ENCODE measurements at places on chromosomes 13 and 19. TPM values are rescaled to one million over a fixed set of nuclear protein-coding genes. Genes with fewer than 3 reads are reported as not detected.

DNA sequence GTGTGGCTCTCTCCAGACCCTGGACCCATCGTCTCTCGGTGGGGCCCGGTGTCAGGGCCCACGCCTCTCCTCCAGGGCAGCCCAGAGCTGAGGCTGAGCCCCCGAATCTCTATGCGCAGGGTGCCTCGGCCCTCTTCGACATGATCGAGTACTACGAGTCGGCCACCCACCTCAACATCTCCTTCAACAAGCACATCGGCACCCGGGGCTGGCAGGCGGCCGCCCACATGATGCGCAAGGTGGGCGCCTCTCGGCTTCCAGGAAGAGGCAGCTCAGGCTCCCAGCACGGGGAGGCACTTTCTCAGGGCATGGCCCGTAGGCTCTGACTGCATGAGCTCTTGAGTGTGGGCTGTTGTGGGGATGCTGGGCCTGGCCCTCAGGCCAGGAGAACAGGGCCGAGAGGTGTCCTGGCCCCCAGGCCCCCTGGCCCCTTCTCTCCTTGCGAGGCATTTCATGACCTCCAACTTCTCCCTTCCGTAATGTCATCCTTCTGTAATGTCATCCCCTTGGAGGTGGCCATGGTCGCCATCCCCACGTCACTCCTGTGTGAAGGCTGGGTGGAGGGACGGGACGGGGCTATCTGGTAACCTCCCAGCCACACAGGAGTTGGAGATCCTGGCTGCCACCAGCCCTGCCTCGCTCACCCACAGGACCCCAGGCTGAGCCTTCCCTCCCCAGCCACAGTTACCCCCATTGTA lies 19.4 kb downstream of the NKPD1 start:
- H3K4me3 ChIP-seq = no peak overlapping the region
- no peaks in the 10 kb centered on the region for H3K4me1 ChIP-seq
- peaks cover 13% of the 10 kb centered on the region for H3K36me3 ChIP-seq
- no peaks in the 10 kb centered on the region for H3K27me3 ChIP-seq
- no peak overlapping the region for H3K27ac ChIP-seq

DNA sequence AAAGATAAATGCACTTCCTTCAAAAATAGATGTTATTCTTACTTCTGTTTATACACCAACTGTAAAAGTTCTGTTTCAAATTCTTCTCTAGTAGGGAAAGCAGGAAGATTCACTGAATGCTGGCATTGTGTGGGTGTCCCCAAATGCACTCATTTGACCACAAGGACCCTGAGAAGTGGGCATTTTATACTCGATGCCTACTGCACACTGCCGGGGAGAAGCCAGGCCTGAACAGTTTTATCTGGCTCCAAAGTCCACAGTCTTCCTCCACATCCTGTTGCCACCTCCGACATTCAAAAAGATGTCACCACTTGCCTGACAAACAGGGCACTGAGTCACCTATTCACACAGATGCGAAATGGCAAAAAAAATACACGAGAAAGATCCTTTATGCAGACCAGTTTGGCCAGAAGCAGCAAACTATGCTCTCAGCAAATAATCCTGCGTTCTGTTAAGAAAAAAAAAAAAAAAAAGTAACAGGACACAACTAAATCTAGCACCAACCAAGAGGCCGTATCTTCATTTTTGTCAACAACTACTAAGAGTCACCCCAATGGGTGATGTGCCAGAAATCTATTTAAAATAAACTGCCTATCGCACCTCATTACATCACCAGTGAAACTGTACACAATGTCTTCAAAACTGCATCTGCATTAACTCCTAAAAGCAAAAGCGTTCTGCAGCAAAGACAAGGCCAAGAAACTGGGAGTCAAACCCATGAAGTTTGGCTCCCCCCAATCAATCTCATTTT lies 6.2 kb downstream of the ZC3H4 start:
- peak overlapping the region; percentile 100 for H3K27ac ChIP-seq
- peaks cover 30% of the 10 kb centered on the region for H3K4me1 ChIP-seq
- H3K4me3 ChIP-seq = no peak overlapping the region
- no peak for DNase-seq
- no peaks in the 10 kb centered on the region for H3K27me3 ChIP-seq

DNA sequence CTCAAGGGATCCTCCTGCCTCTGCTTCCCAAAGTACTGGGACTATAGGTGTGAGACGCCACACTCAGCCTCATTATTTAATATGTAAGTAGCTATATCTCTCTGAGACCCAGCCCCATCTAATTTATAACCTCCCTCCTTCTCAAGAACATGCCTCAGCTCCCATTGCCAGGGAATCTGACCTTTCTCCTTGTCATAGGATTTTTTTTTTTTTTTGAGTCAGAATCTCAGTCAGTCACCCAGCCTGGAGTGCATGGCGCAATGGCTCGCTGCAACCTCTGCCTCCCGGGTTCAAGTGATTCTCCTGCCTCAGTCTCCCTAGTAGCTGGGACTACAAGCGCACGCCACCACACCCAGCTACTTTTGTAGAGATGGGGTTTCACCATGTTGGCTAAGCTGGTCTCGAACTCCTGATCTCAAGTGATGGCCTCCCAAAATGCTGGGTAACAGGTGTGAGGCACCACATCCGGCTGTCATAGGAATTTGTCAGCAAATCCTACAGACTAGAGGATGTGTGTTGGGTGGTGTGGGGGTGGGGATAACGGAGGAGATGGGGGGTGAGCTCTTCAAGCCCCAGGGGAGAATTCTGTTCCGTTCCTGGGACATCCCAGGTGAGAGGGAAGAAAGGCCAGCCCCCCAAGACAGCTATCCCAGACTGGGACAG lies 5.1 kb upstream of the EPS8L1 start:
- H3K27me3 ChIP-seq = peaks cover 20% of the 10 kb centered on the region
- no peak overlapping the region for H3K4me3 ChIP-seq
- H3K4me1 ChIP-seq = peaks cover 5% of the 10 kb centered on the region
- H3K27ac ChIP-seq = no peak overlapping the region
- no peaks in the 10 kb centered on the region for H3K36me3 ChIP-seq

- no peaks in the 10 kb centered on the region for H3K27me3 ChIP-seq
- H3K4me1 ChIP-seq = peaks cover 12% of the 10 kb centered on the region
- DNase-seq = no peak
- no peak overlapping the region for H3K27ac ChIP-seq
- H3K4me3 ChIP-seq = no peak overlapping the region
These were observed 36.7 kb downstream of the TMEM161A start for GRCh38 chr19:19101540-19101939.

GRCh38 chr13:77386880-77387606 lies 60.1 kb upstream of the MYCBP2 start:
- no peaks in the 10 kb centered on the region for H3K4me1 ChIP-seq
- no peaks in the 10 kb centered on the region for H3K27me3 ChIP-seq
- H3K36me3 ChIP-seq = no peaks in the 10 kb centered on the region
- H3K4me3 ChIP-seq = no peak overlapping the region

- H3K4me1 ChIP-seq = peaks cover 43% of the 10 kb centered on the region
- peak overlapping the region; percentile 63 for H3K27ac ChIP-seq
- H3K4me3 ChIP-seq = no peak overlapping the region
- H3K36me3 ChIP-seq = peaks cover 5% of the 10 kb centered on the region
- no peak for DNase-seq
- H3K27me3 ChIP-seq = no peaks in the 10 kb centered on the region
These were observed 4.9 kb upstream of the ZC3H13 start for GRCh38 chr13:46057256-46058015.

DNA sequence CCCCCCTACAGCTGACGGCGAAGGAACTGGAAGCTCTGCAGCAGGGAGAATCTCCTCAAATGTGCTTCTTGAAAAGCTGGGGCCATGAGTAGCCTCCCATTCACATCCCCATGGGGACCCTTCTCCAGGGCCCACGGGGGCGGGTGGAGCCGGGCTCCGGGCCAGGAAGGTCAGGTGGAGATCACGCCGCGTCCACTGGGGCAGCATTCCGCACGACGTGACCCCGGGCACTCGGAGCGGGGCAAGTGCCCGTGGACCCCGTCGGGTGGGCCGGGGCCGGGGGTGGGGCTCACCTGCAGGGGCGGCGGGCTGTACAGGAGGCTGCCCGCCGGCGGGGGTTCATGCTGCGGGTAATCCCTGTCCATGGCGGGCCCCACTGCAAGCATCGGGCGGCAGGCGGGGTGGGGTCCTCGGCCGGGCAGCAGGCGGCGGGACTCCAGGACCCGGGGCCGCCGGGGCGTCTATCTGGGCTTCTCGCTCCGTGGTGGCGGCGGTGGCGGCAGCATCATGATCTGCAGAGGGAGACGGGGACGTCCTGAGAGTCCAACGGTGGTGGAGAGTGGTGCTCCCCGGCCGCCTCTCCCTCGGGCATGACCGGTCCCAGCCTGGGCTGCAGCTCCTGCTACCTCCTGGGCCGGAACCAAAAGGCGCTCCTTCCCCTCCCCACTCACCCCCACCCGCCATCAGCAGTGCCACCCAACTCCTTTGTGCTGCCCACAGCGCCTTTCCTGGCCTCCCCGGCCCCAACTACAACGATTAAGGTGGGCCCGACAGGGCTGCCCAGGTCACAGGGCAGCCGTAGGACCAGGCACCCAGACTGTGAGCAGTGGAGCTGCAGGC lies 20.0 kb downstream of the SBNO2 start:
- H3K36me3 ChIP-seq = no peaks in the 10 kb centered on the region
- H3K4me3 ChIP-seq = no peak overlapping the region
- peak overlapping the region; percentile 25 for H3K27ac ChIP-seq
- H3K27me3 ChIP-seq = no peaks in the 10 kb centered on the region

DNA sequence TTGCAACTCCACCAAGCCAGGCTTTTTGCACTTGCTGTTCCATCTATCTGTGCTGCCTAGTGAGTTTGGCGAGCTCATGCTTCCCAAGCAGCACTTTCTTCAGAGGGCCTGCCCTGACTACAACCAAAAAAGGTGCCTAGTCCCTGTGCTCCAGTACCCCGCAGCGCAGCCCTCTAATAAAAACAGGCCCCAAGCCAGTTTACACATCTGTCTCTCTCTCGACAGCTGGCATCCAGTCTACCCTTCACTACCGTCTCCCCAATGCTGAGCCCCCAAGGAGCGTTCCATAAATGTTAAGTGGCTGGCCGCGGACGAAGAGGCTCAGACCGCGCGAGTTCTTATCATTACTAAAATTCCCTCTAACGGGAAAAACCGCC lies 512 bp downstream of the MED4 start:
- H3K4me3 ChIP-seq = peak overlapping the region; percentile 85
- no peaks in the 10 kb centered on the region for H3K27me3 ChIP-seq
- peaks cover 15% of the 10 kb centered on the region for H3K4me1 ChIP-seq
- H3K27ac ChIP-seq = peak overlapping the region; percentile 95
- H3K36me3 ChIP-seq = no peaks in the 10 kb centered on the region

DNA sequence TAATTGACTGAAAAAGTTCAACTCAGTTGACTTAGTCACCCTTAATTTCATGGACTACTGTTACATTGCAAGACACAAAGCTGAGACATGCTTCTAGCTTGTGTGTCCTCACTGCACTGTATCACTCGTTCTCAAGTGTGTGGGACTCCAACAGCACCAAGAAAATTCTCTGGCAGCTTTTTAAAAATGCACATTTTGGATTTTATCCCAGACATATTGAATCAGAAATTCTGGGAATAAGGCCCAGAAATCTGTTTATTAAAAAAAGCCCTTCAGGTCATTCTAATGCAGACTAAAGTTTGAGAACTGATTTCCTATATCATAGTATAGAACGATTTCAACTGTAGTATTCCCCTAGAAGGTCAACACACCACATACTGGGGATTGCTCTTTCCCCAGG lies 1485.3 kb downstream of the PCDH9 start:
- DNase-seq = no peak
- H3K27me3 ChIP-seq = no peaks in the 10 kb centered on the region
- H3K4me1 ChIP-seq = no peaks in the 10 kb centered on the region
- H3K36me3 ChIP-seq = no peaks in the 10 kb centered on the region
- H3K4me3 ChIP-seq = no peak overlapping the region

GRCh38 chr13:29507356-29507755 lies 88.1 kb downstream of the SLC7A1 start:
- no peaks in the 10 kb centered on the region for H3K27me3 ChIP-seq
- DNase-seq = no peak
- H3K4me3 ChIP-seq = no peak overlapping the region

DNA sequence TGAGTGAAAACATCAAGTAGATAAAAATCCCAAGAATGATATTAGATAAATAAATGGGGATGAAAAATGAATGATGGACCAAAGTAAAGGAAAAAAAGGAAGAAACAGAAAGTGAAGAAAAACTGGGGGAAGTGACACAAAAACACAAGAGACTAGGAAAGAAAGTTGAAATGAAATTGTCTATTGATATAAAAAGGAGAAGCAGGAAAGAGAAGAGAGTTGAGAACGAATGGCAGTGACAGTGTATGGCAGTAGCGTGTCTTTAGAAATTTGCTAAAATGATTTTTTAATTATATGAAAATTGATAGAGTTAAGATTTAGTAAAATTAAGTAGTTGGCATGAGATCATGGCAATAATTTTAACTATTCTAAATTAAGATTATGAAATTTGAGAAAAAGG lies 36.3 kb upstream of the SGCG start:
- no peaks in the 10 kb centered on the region for H3K27me3 ChIP-seq
- no peaks in the 10 kb centered on the region for H3K4me1 ChIP-seq
- no peak for DNase-seq
- no peaks in the 10 kb centered on the region for H3K36me3 ChIP-seq

- peak overlapping the region; percentile 31 for H3K27ac ChIP-seq
- H3K36me3 ChIP-seq = peaks cover 16% of the 10 kb centered on the region
- H3K4me3 ChIP-seq = no peak overlapping the region
These were observed 38.9 kb downstream of the IRS2 start for GRCh38 chr13:109747524-109747923.

GRCh38 chr19:45467456-45468158 lies at the start of gene FOSB:
Gene FOSB, plus strand, starts transcription at chr19:45467996. Its CDS starts 591 bp downstream, at chr19:45468587.
- H3K27me3 ChIP-seq = no peaks in the 10 kb centered on the region
- no peaks in the 10 kb centered on the region for H3K36me3 ChIP-seq
- peak within 1 kb of the TSS; percentile 91 for H3K27ac ChIP-seq
- H3K4me1 ChIP-seq = no peaks in the 10 kb centered on the region

DNA sequence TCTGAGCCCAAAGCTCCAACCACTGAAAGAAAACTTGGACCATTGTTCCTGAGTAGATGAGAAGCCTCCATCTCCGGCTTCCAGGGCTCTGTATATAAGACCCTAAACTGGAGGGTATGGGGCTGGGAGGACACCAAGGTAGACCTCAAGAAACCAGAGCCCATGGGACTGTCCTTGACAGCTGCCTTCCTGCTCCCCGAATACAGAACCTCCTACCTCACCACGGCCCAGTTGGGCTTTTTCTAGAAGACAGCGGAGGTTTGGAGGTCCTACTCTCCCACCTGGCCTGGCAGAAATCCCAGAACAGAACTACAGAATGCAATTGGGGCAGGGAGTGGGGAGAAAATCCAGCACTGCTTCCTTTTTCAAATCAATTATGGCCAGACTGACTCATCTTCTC lies 177.3 kb upstream of the ZNF507 start:
- no peaks in the 10 kb centered on the region for H3K36me3 ChIP-seq
- H3K27ac ChIP-seq = no peak overlapping the region
- no peak overlapping the region for H3K4me3 ChIP-seq
- DNase-seq = no peak
- no peaks in the 10 kb centered on the region for H3K27me3 ChIP-seq

GRCh38 chr13:75661443-75661842 lies 25.3 kb downstream of the LMO7 start:
- no peak overlapping the region for H3K4me3 ChIP-seq
- no peaks in the 10 kb centered on the region for H3K36me3 ChIP-seq
- H3K27me3 ChIP-seq = no peaks in the 10 kb centered on the region
- no peaks in the 10 kb centered on the region for H3K4me1 ChIP-seq

Gene GPR183
- not detected for total RNA-seq

Gene C19orf85
- total RNA-seq = not detected

Gene ELOF1
- 97.9 TPM for total RNA-seq
